ENCODE measurements at places on chromosomes 12 and 14.

- DNase-seq = no peak
Observed at GRCh38 chr12:82886671-82887340, 200.1 kb downstream of the TMTC2 start.

- DNase-seq = no peak
Observed at GRCh38 chr12:124191024-124191359, 103.9 kb upstream of the RFLNA start.

GRCh38 chr12:52579468-52580465 is 6.1 kb upstream of the KRT74 start:
- DNase-seq = no peak

- DNase-seq = no peak
Observed at GRCh38 chr12:67452119-67452805, 183.1 kb downstream of the CAND1 start.

- DNase-seq = no peak
Observed at GRCh38 chr14:101066826-101067510, 163.4 kb upstream of the RTL1 start.

DNA sequence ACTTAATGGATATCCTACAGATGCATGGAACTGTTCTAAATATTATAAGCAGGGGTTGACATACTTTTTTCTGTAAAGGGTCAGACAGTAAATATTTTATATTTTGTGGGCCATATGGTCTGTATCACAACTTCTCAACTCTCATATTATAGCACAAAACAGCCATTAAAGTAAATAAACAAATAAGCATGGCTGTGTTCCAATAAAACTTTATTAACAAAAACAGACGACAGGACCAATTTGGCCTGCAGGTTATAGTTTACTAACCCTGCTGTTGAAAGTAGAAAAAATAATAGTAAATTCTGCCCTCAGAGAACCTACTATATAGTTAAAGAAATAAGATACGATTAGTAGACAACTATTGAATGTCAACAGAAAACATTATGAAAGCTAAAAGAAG is 17.5 kb downstream of the ATG2B start:
- no peak for DNase-seq

DNA sequence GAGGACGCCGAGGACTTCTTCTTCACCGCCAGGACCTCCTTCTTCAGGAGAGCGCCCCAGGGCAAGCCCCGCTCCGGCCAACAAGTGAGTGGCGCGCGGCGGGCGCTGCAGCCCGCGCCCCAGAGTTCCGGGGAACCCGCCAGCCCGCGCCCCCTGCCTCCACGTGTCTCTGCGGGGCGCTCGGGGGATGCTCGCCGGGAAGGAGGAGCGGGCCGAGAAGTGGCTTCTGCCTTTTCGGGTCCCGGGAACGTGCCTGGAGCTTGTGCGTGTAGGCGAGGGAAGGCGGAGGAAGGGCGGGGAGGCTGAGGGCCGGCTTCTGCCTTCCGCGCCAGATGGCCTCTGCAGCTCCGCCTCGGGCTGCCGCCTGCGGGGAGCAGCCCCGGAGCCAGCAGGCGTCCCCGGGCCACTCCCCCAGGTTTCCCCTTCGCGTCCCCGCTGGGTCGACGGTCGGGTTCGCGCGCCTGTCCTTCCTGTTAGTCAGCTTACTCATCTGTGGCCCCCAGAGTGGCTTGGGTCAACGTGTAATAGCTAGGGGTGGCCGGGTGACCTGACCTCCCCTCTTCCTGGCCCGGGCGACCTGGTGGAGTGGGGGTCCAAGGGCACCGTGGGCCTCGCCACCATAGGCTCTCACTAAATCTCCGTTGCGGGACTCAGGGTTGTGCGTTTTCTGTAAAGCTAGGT is 505 bp downstream of the RASSF3 start:
- DNase-seq = peak; percentile 76

DNA sequence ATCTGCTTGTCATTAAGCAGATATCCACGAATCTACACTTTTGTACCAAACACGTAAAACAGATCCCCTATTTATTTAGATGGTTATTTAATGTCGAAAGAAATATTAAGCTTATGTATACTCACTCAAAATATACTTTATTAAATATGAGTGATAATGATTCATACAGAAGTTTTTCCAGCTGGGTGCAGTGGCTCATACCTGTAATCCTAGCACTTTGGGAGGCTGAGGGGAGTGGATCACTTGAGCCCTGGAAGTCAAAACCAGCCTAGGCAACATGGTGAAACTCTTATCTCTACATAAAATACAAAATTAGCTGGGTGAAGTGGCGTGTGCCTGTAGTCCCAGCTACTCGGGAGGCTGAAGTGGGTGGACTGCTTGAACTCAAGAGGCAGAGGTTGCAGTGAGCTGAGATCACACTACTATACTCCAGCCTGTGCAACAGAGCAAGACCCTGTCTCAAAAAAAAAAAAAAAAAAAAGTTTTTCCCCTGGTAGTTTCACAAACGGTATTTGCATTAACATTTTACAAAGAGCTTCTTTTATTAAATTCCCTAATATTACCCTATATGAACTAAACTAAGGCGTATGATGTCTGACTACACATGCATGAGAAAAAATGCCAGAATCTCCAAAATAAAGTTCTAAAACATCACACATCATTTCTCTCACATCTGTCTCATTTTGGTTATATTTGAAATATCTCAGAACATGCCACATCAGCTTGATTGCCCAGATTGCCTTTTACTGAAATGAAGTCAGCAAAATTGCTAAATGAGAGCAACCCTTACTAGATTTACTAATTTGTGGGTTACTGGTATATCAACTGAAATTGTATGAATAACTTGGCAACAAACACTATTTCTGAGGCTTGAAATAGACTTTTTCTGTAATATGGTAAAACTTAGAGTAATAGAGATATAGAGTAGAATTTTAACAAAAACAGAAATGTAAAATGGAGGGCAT is 74.9 kb downstream of the PAWR start:
- no peak for DNase-seq

Measured in common myeloid progenitor, CD34-positive (primary cell).